ENCODE measurements at places on chromosomes 1 and 21. TPM values are rescaled to one million over a fixed set of nuclear protein-coding genes. Genes with fewer than 3 reads are reported as not detected.

DNA sequence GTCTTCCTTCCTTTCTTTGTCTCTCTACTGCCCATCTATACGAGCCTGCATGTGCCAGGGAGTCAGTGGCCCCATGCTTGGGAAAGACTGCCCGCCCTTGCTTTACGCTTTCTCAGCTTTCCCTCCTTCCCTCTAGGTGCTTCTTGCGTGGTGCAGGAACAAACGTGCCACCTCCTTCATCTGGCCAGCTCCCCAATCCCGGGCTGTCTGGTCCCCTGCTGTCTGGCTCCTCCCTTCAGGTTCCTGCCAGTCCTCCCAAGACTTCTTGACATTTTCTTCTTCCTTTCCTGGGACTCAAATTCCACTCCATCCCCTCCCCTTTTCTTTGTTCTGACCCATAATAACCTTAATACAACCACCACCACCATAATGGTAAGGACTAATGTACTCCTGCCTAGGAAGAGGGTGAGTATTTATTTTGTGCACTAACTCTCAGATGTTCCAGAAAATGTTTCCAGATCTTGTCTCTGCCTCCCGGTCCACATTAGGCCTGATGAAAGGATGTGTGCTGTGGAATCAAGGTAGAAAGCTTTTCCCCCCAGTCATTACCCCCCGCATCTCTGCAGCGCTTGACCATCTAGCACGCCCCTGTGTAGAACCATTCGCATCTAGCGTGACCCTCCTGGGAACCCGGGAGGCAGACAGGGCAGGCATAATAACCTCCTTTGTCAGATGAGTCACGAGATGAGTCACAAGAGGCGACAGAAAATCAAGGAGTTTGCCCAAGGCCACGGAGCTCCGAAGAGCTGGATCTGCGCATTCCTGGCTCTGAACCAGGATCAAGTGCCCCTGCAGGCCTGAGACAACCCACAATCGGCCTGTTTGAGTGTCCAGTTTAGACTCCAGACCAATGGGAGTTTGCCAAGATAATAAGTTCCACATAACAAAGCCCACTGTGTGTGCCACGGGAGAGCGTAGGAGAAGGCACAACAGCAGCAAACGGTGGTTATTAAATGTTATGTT is 60.1 kb upstream of the NEK2 start:
- H3K4me3 ChIP-seq, result no peak overlapping the region
- H3K27ac ChIP-seq, result no peak overlapping the region
- no peaks in the 10 kb centered on the region for H3K36me3 ChIP-seq

Gene TMEM53
- 7.2 TPM for total RNA-seq

Gene KCNN3
- 0.83 TPM for total RNA-seq

Gene MYOC
- total RNA-seq, result not detected

Gene PTGER3
- 0.26 TPM for total RNA-seq

Gene LCE2B
- total RNA-seq, result not detected

All from H9 (cell line).